ENCODE measurements at places on chromosomes 16 and 17.

GRCh38 chr16:62638964-62639870 lies 603.0 kb upstream of the CDH8 start:
- no peak for DNase-seq

DNA sequence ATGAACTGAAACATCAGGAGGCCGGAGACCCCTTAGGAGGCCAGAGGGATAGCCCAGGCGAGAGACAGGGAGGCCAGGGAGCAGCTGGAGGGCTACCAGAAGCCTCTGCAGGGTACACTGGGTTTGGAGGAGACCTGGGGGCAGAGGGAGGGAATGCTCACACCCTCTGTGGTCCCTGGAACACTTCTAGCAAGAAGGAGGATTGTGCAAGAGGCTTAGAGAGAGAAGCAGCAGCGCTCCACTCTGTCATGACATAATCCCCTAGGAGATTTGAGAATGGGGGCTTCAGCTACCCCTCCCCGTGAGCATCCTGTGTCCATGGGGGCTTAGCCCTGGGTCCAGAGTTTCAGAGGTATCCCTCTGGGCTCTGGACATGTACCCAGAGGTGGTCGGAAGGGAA lies 15.8 kb downstream of the GPR142 start:
- no peak for DNase-seq

DNA sequence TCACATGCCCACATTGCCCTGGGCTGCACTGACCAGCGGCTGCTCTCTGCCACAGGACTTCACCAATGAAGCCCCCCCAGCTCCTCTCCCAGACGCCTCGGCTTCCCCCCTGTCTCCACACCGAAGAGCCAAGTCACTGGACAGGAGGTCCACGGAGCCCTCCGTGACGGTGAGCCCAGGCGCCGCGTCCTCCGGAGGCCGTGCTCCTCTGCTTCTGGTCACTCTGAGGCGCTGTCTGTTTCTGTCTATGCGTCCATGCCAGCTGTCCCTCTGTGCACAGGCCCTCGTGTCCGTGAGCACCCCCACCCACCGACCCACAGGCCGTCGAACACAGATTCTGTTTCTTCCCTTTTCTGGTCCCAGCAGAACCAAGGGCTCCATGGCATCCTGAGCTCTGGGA lies 62.6 kb downstream of the PLD6 start:
- DNase-seq: no peak

GRCh38 chr17:7627250-7628121 lies at the start of gene SAT2:
Gene SAT2, minus strand, starts transcription at chr17:7627821. Its CDS starts 186 bp downstream, at chr17:7627635.
- DNase-seq: peak; percentile 85

- no peak for DNase-seq
These were observed 38.8 kb downstream of the SNX20 start for GRCh38 chr16:50642349-50642748.

- no peak for DNase-seq
These were observed 89.8 kb downstream of the CYB561 start for GRCh38 chr17:63356337-63356757.

DNA sequence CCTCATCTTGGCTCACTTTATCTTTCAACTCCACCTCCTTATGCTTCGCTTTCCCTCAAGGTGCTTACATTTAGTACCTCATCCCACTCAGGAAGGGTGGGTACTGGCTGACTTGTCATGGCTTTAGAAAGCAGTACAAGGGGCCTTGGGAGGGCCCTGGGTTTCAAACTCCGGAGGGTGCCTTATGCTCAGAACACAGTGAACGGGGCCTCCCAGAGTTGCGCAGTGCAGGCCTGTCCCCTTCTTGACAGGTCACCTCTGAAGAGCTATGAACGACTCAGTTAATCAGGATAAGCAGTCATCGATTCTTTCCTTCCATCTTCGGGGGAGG lies 6.0 kb downstream of the COG1 start:
- no peak for DNase-seq

GRCh38 chr16:19008245-19009169 lies 24.8 kb downstream of the TMC7 start:
- DNase-seq: no peak

GRCh38 chr16:86611525-86611855 lies 33.1 kb downstream of the FOXL1 start:
- no peak for DNase-seq

DNA sequence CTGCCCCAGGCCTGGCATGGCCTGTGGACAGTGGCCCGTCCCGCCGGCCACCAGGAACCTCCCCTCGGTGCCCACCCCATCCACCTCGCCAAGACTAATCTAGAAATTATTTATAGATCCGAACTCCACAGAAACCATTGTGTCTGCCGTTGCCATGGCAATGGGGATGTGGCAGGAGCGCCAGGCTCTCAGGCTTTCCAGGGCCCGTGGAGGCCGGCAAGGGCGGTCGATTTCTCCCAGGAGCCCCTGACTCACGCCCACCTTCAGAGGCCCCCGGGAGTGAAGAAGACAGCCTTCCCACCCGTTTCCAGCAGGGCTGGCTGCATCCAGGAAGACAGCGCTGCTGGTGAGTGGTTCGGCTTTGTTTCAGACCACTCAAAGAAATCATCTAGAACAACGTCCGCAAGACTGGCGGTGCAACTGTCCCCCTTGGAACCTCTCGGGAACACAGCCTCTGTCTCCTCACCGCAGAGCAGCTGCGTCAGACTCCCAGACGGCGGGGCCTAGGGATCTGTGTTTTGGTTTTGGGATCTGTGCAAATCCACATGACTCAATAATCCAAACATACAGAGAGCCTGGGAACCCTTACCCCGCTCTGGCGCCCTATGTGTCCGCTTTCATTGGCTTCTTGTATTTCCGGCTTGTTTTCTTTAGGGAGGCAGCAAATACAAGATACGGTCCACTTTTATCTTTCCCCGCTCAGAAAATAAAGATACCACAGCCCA lies 48.5 kb upstream of the ZCCHC14 start:
- DNase-seq: no peak

Data from activated CD4-positive, alpha-beta T cell treated with anti-CD3 and anti-CD28 coated beads, Interleukin-2, amount 50 U/mL, for 4 hours (primary cell).